SK-N-DZ (cell line): ENCODE measurements at places on chromosomes 7 and 10.

- DNase-seq: no peak
Measured at GRCh38 chr10:94496010-94496409, 49.6 kb upstream of the HELLS start.

DNA sequence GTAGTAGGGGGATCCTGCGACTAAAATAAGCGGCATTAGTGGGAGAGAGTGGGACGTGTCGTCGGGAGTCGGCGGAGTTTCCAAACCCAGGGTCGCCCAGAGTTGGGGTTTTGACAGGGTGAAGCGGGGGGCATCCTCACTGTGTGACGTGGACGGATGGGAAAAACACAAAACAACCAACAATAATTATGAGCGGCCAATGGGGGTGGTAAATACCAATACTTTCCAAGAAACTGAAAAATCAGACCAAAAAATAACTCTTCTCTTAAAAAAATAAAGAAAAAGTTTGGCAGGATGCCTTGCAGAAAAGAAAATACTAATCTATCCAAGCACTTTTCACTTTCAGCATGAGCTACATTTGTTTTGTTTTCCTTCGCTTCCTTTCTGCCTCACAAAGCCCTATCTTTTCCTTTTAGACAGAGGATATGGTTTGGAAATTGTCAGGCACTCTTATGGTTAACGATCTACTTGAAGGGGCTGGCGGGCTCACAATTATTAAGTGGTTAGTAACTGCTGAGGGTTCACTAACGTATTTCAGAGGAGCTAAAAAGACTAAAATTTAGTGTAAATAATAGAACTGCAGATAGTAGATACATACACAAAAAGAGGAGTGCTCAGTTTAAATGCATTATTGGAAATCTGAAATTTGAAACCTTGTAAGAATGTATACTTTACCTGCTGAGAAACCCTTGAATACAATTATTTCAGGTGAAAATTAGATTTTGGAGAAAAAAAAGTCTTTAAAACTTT lies 802 bp upstream of the CDK6 start:
- DNase-seq: no peak

- no peak for DNase-seq
Measured at GRCh38 chr7:121303422-121304101, 25.2 kb upstream of the WNT16 start.

- DNase-seq: no peak
Measured at GRCh38 chr7:120505770-120506169, 232.8 kb downstream of the KCND2 start.

DNA sequence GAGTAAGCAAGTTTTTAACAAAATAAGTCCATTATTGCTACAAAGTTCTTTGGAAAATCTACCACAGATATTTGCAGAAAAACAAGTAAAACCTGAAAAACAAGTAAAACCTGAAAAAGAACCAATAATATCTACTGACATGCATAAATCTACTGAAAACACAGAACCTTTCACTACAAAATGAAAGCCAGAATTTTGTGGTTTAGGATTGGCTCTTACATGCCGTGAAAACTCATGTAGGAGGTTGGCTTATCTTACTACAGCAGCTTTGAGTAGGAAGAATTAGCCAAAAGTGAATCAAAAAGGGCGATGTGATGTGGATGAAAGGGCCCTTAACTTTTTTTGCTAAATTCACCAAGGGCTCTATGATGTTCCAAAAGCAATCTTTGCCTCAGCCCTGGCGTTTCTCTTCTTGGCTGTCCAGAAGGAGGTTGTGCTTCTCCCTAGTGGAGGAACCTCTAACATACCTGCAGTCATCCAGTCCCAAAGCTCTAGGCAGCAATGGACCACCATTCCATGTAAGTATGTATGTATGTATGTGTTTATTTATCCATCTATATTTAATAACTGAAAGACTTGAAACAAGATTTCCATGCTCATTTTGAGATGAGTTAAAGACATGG lies 93.5 kb upstream of the ZNF804B start:
- no peak for DNase-seq

DNA sequence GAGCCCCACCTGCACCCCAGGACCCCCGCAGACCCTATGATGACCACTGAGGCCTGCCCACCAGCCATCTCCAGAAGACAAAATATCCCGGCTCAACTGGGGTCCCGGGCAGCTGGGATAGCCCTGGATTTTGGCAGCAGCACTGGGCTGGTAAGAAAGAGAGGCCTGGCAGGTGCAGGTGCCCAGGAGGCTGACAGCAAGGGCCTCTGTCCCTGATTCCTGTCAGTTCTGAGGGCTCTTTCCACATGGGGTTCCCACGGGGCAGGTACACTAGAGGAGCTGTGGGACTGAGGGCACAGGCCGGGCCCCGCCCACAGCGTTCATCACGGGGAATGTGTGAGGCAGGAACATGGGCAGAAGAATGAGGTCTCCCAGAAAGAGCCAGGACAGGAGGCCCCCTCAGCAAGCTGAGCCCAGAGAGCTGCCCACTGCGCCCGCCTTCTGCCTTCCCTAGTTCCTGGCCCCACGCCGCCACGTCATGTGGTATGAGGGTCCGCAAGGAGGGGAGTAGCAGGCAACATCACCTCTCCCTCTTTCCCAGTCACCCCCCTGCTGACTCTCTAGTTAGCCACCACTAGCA lies 12.8 kb upstream of the NDST2 start:
- DNase-seq: no peak

DNA sequence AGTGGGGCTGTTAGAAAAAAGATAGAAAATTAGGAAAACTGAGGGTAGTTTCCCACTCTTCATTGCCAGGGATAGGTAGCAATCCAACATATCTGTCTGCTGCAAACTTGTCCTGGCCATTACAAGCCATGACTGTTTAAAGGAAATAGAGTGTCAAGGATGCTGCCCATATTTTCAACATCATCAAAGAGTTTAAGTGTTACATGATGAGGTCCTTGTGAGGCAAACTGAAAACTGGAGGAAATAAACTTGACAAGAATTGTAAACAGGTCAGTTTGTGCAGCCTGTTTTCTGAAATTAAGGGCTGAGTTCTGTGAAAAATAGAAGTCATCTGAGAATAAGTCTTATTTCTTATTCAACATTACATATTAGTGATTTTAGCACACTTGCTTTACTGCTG lies 78.0 kb downstream of the VWDE start:
- DNase-seq: no peak
